MCF 10A (cell line): ENCODE measurements at places on chromosomes 12 and 14.

DNA sequence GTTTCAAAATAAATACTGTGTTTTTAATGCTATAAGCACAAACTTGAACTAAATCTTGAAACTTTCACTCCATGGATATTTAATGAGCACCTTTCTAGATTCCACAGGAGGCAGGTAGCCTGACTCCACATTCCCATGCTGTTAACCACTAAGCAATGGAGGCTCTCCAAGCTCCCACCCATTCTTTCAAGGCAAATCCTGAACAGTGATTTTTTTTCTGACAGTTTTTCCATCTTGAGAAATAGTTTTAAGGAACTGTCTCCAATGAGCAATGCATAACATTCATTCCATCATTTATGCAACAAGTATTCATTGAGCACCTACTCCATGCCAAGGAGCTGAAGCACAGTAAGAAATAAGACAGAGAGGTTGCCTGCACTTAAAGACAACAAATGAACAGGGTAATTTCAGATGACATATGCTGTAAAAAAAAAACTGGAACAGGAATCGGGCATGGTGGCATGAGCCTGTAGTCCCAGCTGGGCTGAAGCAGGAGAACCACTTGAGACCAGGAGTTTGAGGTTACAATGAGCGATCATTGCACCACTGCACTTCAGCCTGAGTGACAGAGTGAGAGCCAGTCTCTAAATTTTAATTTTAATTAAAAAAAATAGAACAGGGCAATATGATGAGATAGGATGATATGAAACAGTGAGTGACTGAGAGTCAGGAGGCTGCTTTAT is 102.3 kb upstream of the CPSF6 start:
- no peak for DNase-seq

DNA sequence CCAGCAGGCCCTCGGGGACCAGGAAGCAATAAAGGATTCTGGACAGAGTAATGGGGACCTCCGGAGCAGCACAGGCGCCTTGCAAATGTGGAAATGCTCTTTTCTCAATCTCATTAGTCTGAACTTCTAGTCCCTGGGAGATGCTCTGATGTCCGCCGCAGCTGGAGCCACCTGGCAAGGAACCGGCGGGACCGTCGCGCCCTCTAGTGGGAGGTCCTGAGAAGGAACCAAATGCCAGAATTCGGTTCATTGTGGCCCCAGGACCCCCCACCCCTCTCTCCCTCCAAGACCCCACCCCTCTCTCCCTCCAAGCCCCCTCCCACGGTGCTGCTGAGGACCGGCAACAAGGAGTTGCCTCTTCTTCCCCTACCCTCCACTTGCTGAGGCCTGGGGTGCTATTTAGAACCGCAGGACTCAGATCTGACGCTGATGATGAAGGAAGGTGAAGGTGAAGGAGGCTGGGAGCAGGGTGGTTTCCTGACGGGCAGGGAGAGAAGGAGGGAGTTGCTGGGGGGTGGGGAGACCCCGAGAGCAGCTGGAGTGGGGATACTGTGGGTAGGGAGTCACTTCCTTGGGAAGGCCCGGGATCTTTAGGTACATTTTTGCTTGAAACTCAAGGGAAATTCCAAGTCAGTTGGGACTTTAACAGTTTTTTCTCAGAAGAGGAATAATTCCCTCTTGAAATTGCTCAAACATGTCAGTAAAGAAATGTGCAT is 42.5 kb downstream of the SMIM41 start:
- peak; percentile 48 for DNase-seq

GRCh38 chr12:109966546-109966945 is 29.6 kb downstream of the GIT2 start:
- DNase-seq: no peak

- DNase-seq: no peak
Measured at GRCh38 chr14:92531106-92531873, 17.7 kb downstream of the RIN3 start.

DNA sequence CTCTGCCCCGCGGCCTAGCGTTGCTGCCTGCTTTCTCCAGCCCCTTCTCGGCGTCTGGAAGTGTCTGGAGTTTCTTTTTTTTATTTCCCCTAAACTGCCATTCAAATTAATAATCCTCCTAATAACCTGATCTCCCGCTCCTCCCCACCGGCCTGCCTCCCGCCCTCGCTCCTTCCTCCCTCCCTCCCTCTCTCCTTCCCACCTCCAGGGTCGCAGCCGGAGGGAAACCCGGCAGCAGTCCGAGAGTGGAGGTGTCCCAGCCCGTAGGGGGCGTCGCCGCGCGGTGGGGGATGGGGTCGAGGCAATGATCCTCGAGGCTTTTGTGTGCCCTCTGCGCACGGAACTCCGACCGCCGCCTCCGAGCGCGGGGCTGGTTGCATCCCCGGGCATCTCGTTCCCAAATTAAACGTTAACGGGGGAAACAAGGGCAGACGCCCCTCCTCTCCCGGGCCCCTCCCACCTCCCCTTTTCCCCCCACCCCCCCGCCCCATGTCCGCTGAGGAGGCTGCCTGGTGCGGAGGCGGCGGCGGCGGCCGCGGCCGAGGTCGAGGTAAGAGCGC is 1.0 kb upstream of the SOCS2 start:
- peak; percentile 71 for DNase-seq

GRCh38 chr14:49212721-49213120 is 373.5 kb downstream of the RPS29 start:
- no peak for DNase-seq

GRCh38 chr14:101917413-101918017 is 46.9 kb upstream of the DYNC1H1 start:
- no peak for DNase-seq
